Karpas-422 (cell line): ENCODE measurements at places on chromosomes 4 and X. TPM values are rescaled to one million over a fixed set of nuclear protein-coding genes. Genes with fewer than 3 reads are reported as not detected.

DNA sequence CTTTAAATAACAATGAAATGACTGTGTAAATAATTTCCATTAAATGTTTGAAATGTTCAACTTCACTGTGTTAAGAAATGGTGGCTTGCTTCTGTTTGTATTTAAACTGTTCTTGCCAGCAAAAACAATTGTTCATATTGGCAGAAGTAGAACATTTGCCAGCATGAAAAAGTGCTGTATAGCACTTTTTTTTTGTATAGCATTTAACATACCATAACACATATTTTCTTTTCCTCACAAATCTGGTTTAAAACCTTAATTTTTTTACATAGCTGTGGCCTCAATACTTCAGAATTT is 94.1 kb downstream of the COX18 start:
- H3K27ac ChIP-seq = no peak overlapping the region
- H3K27me3 ChIP-seq = no peaks in the 10 kb centered on the region

- no peaks in the 10 kb centered on the region for H3K4me1 ChIP-seq
- no peaks in the 10 kb centered on the region for H3K27me3 ChIP-seq
- no peak for DNase-seq
- no peak overlapping the region for H3K4me3 ChIP-seq
- no peak overlapping the region for H3K27ac ChIP-seq
Observed at GRCh38 chr4:119032921-119033685, 102.5 kb upstream of the MYOZ2 start.

GRCh38 chr4:82705928-82706300 is 92.7 kb downstream of the SCD5 start:
- no peak for DNase-seq
- no peaks in the 10 kb centered on the region for H3K27me3 ChIP-seq
- peaks cover 14% of the 10 kb centered on the region for H3K4me1 ChIP-seq
- H3K36me3 ChIP-seq = no peaks in the 10 kb centered on the region
- no peak overlapping the region for H3K27ac ChIP-seq
- no peak overlapping the region for H3K4me3 ChIP-seq

- no peak for DNase-seq
- H3K36me3 ChIP-seq = no peaks in the 10 kb centered on the region
- no peak overlapping the region for H3K4me3 ChIP-seq
Observed at GRCh38 chrX:69062493-69062892, 102.8 kb downstream of the PJA1 start.

DNA sequence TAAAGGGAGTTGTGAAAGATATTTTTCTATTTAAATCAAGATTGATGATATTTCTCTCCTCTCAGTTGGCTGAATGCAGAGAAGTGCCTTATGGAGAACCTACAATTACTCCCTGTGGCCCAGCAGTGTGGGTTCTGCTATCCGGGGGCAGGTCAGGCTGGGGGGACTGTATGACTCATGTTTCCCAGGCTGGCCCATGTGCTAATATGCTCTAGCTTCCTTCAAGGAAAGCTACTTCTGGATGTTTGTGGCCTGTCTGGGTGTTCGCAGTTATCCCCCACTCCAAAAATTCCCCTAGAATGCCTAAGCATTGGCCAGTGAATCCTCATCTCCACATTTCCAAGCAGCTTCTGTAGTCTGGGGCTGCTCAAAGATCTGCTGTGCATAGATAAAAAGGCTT is 58.9 kb upstream of the SPP1 start:
- no peak overlapping the region for H3K4me3 ChIP-seq
- no peaks in the 10 kb centered on the region for H3K36me3 ChIP-seq
- H3K27ac ChIP-seq = no peak overlapping the region
- no peaks in the 10 kb centered on the region for H3K27me3 ChIP-seq
- no peak for DNase-seq
- H3K4me1 ChIP-seq = no peaks in the 10 kb centered on the region

ADGRA3 gene
- not detected in 2 replicates for total RNA-seq

SUPT20HL2 gene
- total RNA-seq = not detected in 2 replicates

FAM9B gene
- not detected in 2 replicates for total RNA-seq

GPR143 gene
- total RNA-seq = not detected in 2 replicates

SCML1 gene
- not detected in 2 replicates for total RNA-seq
